ENCODE measurements at places on chromosomes 1 and 21.

GRCh38 chr1:55696181-55696754 lies 481.1 kb upstream of the USP24 start:
- DNase-seq: no peak

DNA sequence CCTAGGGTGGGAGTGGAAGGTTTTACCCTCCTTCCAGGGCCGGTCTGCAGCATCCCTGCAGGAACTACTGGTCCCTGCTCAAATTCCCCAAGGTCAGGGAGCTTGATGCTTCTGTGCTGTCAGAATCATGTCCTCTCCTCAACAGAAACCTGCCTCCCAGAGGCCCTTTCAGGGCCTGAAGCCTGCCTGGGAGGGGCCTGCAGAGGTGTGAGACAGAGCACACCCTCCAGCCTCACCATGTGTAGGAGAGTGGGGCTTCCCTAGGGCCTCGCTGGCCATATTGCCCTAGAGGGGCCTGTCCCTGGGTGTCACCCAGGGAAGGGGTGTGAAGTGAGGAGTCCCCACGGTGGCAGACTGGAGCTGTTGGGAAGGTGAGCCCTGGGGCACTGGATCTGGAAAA lies 21.1 kb downstream of the KNCN start:
- DNase-seq: no peak

DNA sequence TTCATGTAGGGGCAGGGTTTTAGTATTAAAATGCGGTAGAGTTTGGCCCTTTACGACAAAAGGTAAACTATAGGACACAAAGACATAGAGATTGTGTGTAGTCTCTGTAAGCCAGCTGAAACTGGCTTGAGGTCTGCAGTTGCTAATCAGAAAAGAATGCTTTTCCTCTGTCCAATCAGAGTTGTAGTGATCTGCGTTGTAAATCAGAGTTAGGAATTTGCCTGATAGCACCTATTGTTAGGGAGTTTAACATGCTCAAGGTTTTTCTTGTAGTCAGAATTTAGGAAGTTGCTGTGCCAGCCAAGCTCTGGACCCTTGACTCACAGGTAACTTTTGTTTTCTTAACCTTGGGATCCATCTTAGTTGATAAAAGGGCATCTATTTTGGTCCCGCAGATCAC lies 61.2 kb upstream of the VTCN1 start:
- no peak for DNase-seq

- DNase-seq: no peak
These were observed 34.4 kb upstream of the TENT5C start for GRCh38 chr1:117571496-117571895.

- DNase-seq: no peak
These were observed 346.2 kb upstream of the LRRC7 start for GRCh38 chr1:69221524-69221923.

DNA sequence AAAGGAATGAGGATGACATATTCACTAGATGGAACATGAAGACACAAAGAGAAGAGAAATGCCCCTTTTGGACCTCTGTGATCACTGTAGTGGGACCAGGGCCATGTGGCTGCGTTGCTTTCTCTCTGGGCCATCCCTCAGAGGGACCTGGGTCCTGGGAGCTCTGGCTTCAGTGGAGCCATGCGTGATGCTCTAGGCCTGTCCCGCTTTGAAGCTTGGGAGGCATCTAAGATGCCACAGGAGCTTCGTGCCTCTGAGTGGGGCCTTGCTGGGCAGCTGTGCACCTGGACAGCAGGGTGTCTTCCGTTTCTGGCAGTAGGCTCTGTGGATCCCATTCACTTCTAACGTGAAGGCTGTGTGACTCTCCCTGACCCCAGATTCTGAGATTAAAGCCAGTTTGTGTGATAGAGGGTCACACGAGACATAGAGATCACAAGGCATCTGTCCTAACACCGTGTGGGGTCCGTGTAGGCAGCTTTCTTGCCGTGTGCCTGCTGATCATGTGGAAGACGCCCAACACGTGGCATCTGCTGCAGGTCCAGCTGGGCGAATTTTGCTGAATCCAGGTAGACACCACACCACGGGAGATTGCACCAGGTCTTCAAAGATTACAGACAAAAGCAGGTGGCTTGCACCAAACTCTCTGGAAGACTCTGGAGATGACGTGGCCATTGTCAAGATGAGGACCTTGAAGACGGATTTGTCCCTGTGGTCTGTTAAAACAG lies 17.2 kb upstream of the PRSS38 start:
- no peak for DNase-seq

- DNase-seq: no peak
These were observed 51.3 kb downstream of the DHRS3 start for GRCh38 chr1:12566484-12567287.

- DNase-seq: no peak
These were observed 108.3 kb upstream of the CD34 start for GRCh38 chr1:208019257-208019656.

DNA sequence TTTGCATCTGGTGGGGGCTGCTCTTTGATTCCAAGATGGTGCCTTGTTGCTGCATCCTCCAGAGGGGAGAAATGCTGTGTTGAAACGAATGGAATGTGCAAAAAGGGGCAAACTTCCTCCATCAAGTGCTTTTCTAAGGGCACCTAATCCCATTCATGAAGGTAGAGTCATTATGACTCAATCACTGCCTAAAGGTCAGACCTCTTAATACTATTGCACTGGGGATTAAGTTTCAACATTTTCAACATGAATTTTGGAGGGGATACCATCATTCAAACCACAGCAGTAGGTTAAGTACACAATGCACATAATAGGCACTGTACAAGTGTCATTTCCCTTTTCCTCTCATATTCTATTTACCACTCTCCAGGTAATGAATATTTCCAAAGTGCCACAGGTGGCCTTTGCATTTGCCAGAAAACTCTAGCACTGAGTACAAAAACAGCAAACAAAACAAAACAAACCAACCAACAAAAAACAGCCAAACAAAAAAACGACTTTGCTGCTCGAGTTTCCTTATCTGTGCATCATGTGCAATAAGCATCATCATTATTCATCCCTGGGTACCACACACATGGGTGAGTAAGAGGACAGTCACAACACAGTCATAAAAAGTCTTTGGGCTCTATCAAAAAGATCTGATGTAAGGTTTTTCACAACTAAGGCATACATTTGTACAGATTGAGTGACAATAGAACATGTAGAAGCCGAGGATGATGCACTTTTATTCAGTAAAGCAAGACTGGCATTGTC lies 42.5 kb downstream of the IFI44 start:
- DNase-seq: no peak

DNA sequence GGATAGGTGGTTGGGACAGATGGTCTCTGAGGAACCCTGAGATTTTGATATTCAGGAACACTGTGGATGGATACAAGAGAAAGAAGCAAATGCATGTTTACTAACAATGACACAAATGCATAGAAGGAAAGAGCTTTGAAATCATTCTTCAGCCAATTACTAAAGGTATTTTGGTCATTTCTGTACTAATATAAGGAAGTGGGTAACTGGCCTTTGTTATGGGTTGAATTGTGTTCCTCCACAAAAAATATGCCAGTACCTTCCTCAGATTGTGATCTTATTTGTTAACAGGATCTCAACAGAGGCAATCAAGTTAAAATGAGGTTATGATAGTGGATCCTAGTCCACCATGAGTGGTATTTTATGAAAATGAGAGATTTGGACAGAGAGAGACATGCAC lies 68.7 kb upstream of the KCNA3 start:
- DNase-seq: no peak

DNA sequence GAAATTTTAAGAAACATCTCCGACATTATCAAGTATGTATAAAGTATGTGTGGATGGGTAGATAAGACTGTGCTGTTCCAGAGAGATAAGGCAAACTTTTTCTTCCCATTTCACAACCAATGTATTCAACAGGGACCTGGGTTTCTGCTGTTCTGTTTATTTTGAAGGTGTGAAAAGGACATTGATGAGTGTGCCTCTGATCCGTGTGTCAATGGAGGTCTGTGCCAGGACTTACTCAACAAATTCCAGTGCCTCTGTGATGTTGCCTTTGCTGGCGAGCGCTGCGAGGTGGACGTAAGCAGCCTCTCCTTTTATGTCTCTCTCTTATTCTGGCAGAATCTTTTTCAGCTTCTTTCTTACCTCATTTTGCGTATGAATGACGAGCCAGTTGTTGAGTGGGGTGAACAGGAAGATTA lies 174.0 kb downstream of the CRB1 start:
- no peak for DNase-seq

GRCh38 chr1:109969146-109969829 lies 15.3 kb upstream of the AHCYL1 start:
- DNase-seq: no peak

- no peak for DNase-seq
These were observed 32.1 kb upstream of the PLA2G5 start for GRCh38 chr1:20037877-20038276.

GRCh38 chr21:21396424-21396823 lies 398.2 kb downstream of the NCAM2 start:
- no peak for DNase-seq

GRCh38 chr1:9350013-9350908 lies 57.6 kb downstream of the SPSB1 start:
- no peak for DNase-seq

DNA sequence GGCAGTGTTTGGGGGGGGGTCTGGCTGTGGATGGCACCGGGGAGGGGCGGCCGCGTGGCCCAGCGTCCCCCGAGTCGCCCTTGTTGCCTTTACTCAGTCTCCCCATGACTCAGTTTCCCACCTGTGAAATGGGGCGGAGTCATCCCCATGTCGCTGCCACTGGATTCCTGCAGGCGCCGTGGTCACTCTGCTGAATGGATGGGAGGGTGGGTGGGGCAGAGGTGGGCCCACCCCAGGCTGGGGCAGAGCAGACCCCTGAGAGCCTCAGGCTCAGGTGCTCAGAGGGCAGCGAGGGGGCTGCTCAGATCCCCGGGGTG lies 2.0 kb downstream of the COL6A1 start:
- DNase-seq: no peak

- DNase-seq: peak; percentile 88
These were observed 102.2 kb downstream of the CASZ1 start for GRCh38 chr1:10694274-10694632.

GRCh38 chr1:198922638-198923430 lies 284.0 kb downstream of the PTPRC start:
- DNase-seq: peak; percentile 3

DNA sequence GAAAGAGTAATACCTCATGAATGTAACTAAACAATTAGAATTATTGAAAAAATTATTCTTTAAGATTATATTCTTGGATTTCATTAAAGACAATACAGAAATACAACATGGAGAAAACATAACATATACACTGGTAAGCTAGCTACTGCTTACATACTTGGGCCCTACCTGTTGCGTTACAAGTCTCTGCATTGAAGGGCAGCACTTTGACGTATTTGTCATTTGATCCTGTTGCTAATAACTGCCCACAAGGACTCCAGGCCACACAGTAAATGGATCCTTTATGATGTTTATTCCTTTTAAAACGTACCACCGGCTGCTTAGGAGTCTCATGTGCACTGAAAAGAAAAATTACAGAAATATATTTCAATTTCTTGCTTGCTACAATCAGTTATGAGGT lies 19.8 kb upstream of the CLCC1 start:
- DNase-seq: no peak

GRCh38 chr1:54861070-54861761 lies 25.8 kb downstream of the DHCR24 start:
- no peak for DNase-seq

DNA sequence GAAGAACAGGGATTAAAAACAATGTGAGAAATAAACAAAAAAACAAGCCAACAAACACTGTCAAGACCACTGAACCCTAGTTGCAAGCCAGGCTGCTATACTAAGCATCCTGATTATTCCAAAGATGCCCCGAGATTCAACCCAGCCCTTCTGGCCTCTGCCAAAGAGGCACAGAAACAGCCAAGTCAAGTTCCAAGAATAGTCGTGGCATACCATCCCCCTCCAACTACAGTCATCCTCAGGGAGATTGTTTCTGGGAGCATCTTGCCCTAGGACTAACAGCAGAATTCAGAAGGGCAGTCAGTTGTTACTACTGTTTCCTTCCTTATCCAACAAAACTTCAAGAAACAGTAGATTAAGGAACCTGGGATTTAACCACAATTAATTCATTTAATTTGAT lies 52.3 kb downstream of the ABL2 start:
- DNase-seq: no peak

DNA sequence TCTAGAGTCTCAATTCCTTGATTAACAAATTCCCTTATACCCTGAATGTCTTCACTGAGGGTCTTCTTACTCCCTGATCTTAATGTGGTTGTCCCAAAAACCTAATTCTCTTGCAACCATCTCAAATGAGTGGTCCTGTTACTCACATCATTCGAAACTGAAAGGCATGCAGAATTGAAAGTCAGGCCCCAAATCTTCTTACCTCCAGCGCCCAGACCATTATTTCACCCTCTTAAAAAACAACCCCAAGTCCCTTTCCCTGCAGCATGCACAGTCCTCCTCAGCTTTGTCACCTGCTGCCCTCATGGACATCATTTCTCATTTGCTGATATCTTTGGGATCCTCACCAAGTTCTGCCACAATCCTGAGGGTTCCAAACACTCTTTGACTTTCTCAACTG lies 230.1 kb downstream of the SEC16B start:
- DNase-seq: no peak

DNA sequence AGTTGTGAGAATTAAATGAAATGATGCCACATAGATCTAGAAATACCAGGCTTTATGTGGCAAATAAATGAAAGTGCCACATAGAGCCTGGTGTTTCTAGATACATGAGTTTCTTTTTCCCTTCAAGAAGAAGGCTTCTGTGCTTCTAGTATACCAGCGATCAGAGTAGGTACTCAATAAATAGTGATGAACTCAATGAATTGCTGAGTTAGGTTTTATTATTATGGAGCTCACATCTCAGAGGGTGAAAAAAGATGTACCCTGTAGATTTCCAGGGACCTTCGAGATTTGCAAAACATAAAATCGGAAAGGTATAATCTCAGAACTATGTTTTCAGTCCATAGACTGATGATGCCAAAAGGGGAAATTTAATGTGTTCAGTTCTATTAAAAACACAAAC lies 2.3 kb upstream of the CLSTN1 start:
- no peak for DNase-seq

- no peak for DNase-seq
These were observed 117.9 kb downstream of the SLC30A10 start for GRCh38 chr1:219810451-219810850.
